Lower lobe of right lung (tissue), 2 donors: ENCODE measurements at places on chromosomes 13 and 19. TPM values are rescaled to one million over a fixed set of nuclear protein-coding genes. Genes with fewer than 3 reads are reported as not detected.

The SIAH3 gene
- 0.06 TPM for total RNA-seq

The PTH2 gene
- total RNA-seq: not detected

The IZUMO4 gene
- 7.4 TPM for total RNA-seq

The CCL25 gene
- total RNA-seq: not detected

The PRSS57 gene
- not detected for total RNA-seq

The MBD3L2 gene
- total RNA-seq: not detected

The SIGLEC12 gene
- total RNA-seq: 5.9 TPM

The GIPC1 gene
- 72.1 TPM for total RNA-seq
